ENCODE measurements at places on chromosomes 12 and 14.

GRCh38 chr14:77903937-77904617, 104.2 kb downstream of the ADCK1 start:
- DNase-seq = no peak

GRCh38 chr12:108712165-108712924, 19.0 kb downstream of the CORO1C start:
- no peak for DNase-seq

- DNase-seq = peak; percentile 10
These were observed 47.5 kb downstream of the MRPL42 start for GRCh38 chr12:93514853-93515252.

GRCh38 chr14:26199590-26200370, 398.1 kb downstream of the NOVA1 start:
- DNase-seq = no peak

DNA sequence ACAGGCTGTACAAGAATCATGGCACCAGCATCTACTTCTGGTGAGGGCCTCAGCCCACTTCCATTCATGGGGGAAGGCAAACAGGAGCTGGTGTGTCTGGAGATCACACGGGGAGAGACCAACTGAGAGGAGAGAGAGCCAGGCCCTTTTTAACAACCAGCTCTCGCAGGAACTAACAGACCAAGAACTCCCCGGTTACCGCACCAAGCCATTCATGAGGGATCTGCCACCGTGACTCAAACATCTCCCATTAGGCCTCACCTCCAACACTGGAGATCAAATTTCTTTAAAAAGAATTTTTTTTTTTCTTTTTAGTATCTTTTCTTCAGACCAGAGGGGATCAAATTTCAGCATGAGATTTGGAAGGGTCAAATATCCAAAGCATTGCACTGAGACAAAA, 16.7 kb upstream of the AQP2 start:
- no peak for DNase-seq

DNA sequence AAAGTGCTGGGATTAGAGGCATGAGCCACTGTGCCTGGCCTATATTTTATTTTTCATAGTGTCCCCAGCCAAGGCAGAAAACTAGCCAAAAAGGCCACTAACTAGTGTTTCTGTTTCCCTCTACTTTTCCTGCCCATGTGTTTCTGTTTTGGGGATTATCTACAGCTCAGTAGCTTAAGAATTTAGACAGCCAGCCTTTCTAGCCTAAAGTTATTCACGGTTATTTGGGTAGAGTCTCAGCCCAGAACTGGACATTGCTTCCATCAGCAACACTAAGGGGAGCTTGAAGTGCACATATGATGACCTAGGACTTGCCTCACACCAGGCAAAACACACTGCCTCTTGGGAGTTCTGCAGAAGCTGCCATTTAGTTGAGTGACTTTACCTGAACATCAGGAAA, 17.9 kb downstream of the PROX2 start:
- DNase-seq = no peak

- no peak for DNase-seq
These were observed 25.5 kb upstream of the NAA30 start for GRCh38 chr14:57364659-57365450.

GRCh38 chr14:83120187-83120586, 1586.5 kb upstream of the SEL1L start:
- DNase-seq = no peak

DNA sequence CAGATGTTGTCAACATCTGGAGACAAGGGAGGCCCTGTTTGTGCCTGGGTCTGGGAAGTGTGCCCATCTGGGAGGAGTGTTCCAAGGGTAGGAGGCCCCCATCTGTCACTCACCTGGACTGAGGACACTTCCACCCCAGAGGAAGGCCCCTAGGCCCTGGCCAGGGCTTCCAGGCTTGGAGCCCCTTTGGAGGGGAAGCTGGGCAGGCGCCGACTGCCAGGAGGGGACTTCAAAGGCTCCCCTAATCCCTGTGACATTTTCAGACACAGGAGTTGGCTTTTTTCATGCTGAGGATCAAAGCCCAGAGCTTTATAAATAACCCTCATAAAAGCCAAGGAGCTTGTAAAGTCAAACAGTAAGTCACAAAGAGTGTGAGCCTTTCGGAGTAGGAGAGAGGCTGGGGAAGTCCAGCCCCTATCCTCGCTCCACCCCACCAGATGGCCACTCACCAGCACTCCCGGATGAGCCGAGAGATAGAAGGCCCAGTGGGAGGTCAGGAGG, 17.6 kb upstream of the FAM222A start:
- DNase-seq = no peak

DNA sequence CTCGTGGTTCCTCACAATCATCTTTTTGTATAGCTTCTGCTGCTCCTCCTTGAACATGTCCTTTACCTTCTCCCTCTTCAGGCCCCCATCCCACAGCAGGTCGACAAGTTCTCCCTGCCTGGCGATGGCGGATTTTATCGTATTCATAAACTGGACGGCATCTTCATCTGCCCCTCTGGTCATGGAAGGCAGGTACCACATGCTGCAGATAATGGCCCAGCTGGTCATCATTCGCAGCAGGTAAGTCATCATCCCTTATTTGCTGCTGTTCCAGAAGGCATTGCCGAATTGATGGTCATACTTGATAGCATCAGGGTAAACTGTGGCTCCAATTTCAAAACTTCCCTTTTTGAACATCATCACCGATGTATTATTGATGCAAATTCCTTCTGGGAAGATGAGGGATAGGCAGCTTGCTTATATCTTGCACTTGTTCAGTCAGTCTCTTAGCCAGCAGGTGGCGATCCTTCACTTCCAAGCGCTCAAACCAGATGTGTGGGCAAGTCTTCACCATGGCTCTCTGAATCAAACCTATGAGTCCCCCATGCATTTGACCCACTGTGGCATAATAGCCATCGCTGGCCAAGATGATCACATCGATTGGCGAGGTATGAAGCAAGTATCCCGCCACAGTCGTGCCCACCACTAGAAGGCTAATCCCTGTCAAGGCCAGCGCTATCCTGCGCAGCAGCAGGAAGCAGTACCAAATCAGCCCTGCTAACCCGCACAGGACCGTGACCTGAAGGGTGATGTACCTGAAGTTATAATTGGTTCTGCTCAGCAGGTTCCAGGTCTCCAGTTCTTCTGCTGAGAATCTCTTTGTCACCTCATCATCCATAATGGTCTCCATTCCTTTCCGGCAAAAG, 381.5 kb upstream of the STXBP6 start:
- DNase-seq = peak; percentile 52

DNA sequence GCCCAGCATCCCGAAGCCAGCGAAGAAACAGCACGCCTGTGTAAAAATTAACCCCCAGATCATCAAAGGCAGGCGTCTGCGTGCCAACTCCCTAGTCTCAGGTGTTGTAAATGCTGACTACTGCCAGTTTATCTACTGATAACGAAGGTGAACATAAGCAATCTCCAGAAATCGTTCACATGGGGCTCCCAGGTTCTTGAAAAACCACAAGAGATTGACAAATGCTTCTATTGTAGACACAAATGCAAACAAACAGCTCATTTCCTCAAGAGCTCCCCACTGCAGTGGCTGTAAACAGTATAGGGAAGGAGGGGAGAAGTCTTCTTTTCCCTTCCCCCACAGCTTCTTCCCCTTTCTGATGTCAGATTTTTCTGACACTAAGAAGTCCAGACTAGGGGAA, 5.3 kb upstream of the PLEKHG3 start:
- DNase-seq = no peak

- DNase-seq = no peak
These were observed 197.3 kb upstream of the ARHGAP5 start for GRCh38 chr14:31879661-31880348.

- no peak for DNase-seq
These were observed 12.6 kb downstream of the KCNH5 start for GRCh38 chr14:63032641-63033040.

- DNase-seq = peak; percentile 71
These were observed 54.3 kb upstream of the KCNJ8 start for GRCh38 chr12:21828779-21829178.

DNA sequence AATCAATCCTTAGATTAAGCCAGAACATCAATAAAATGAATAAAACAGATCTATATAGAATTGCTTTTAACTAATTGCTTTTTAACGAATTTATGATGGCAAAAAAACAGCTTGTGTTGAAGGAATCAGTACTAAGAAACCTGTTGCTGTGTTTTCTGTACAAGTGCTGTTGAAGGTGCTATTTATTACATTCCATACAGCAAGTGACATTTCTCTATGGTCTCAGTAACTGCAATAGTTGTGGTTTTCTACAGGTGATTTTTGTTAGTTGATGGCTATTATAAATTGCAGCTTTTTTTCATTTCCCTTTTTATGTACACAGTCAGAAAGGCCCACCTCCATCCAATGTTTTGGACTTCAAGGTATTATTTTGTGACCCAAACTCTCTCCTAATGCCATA, 56.6 kb downstream of the SLC2A13 start:
- no peak for DNase-seq

DNA sequence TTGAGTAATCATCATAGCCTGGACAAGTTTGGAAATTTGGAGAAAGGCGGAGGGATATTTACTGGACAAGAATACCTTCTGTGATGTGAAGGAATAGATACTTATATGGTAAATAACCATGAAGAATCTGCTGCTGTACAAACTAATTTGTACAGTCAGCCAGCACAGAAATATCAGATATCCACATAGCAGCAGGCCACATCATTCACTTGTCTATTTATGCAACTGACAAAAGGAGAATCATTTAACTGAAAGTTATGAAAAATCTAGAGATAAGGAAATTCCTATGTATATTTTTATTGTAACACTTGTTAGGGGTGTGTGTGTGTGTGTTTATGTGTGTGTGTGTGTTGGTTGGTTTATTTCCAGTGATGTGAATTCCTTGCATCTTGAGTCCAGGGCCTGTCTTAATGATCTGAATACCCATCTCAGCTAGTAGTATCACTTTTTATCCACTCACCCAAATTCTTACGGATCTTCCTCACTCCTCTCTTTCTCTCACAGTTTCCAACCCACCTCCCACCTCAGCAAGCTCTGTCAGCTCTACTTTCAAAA, 10.5 kb upstream of the LRIG3 start:
- no peak for DNase-seq

DNA sequence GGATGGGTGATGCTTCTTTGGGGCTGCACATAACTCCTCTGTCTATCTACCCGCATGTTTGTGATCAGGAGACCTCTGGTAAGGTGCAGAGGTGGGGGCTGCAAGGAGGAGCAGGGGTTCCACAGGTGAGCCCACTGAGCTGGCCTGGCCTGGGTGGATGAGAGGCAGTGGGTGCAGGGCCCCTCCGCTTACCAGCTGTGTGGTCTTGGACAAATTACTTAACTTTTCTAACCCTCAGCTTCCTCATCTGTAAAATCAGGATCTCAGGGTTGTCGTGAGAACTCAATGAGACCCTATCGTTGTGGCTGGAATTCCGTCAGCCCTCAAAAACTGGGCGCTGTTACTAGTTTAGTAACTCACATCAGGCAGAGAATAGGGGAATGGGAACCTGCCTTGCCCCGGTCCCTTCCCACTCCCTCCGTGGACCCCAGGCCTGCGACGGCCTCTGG, 7.5 kb downstream of the PTPN6 start:
- no peak for DNase-seq

- no peak for DNase-seq
These were observed 873.6 kb downstream of the LRFN5 start for GRCh38 chr14:42480255-42480654.

DNA sequence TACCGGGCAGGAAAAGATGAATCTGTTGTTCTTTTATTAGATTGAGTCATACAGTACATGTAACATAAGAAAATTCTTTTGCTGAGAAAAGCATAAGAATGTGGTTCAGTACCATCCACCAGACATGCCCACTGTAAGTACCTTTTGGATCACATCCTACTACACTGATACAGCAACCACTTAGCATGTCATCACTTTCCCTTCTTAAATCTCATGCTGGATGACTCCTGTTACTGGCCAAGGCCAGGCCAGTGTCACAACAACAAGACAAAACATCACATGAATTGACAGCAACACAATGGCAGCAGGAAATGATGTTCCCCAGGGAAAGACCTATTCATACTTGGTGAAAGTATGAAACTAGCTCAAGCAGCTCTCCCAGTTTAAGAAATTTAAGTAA, 46.4 kb downstream of the STXBP6 start:
- DNase-seq = no peak
